ENCODE measurements at places on chromosomes 7 and 10.
A peak's percentile ranks its signal among the peaks of the same experiment; 100 is the strongest.

- DNase-seq: no peak
Observed at GRCh38 chr10:102647443-102648268, 3.4 kb downstream of the TRIM8 start.

DNA sequence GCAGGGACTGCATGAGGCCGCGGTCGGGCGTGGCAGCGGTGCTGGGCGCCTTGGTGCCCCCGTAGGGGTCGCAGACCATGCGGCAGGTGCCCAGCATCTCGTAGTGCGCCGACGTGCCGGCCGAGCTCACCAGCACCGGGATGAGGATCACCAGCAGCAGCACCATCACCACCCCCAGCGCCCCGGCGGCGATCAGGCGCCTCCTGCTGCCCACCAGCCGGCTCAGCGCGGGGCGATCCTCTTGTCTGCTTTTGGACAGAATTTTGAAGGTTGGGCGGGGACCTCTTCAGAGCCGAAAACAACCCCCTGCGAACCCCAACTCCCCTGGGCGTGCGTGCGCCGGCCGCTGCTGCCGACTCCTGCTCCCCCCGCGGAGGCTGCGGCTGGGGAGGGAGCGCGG lies 779 bp downstream of the C1QL3 start:
- peak; percentile 62 for DNase-seq

GRCh38 chr7:81715984-81716588 lies 53.8 kb downstream of the HGF start:
- DNase-seq: no peak

GRCh38 chr7:147509035-147509501 lies 1081.5 kb upstream of the C7orf33 start:
- DNase-seq: peak; percentile 40

DNA sequence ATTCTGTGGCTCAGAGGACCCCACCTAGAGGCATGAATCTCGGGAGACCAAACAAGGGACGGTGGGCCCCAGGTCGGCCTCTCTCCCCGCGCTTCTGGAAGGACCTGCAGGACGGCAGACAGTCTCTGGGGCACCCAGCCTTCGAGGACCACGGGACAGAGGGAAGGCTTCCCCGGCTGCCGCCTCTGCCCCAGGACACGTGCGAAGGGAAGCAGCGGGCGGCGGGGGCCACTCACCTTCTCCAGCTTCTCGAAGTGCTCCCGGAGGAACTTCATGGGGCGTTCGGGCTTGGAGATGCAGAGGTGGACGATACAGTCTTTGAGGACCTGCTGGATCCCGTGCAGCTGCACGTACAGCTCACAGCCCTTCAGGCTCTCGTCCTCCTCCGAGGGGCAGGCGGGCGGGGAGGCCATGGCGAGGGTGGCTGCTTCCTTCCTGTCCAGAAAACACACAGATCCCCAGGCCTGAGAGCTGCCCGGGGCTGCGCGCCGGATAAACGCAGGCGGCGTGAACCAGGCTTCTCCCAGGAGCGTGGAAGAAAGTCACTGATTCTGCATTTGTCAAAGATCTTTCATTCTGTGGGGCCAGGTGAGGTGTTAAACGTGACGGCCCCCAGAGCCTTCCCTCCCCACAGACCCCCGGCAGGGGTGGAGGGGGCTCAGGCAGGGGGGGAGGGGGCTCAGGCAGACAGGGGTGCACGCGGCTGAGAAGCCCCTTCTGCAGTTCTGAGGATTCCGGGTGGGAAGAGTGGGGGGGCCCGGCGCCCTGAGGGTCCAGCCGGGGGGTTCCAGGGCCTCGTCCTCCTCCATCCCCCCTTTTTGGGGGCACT lies 15.2 kb upstream of the DNAAF5 start:
- no peak for DNase-seq

DNA sequence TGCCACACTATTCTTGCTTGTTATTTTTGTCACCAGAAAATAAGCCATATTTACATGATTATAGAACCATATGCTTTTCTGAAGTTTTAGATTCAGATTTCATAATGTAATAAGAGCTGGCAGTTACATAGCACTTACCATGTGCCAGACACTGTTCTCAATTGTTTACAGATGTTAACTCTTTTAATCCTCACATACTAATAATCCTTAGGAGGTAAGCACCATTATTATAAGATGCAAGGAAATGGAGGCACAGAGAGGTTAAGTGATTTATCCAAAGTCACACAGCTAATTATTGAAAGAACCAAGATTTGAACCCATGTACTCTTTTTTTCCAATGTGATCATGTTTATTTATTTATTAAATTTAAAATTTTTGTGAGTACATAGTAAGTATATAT lies 57.2 kb downstream of the CREB5 start:
- no peak for DNase-seq

GRCh38 chr7:37970211-37970610 lies 49.8 kb downstream of the EPDR1 start:
- DNase-seq: no peak

DNA sequence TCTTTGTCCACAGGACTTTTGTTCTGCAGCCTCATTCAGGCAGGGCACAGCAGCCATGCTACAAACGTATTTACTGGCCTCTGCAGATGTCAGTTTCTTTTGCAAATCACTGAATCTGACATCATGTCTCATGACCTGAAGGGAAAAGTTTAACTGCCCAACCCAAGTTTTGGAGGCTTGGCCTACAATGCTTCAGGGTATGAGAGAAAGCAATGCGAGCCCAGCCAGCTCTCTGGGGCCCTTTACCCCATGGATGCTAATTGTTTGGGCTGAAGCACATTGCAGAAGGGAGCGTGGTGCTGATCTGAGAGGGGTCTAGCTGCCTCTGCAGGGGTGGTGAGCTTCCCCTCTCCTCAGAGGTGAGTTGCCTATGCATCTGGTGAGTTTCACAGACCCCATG lies 179.9 kb upstream of the CXCL12 start:
- no peak for DNase-seq

DNA sequence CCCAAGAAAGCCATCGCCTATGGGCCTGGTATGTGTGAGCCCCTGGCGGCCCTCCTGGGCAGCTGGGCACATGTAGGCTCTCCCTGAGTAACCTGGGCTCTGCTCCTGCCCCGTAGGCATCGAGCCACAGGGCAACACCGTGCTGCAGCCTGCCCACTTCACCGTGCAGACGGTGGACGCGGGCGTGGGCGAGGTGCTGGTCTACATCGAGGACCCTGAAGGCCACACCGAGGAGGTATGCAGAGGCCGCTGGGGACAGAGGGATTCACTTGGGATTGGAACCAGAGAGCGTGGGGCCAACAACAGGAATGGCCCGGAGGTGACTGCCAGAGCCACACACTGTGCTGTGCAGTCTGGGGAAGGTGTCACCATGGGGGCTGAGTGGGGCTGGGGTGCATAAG lies 7.3 kb downstream of the FLNC start:
- no peak for DNase-seq

GRCh38 chr7:80542398-80542797 lies 30.5 kb upstream of the GNAT3 start:
- peak; percentile 74 for DNase-seq
